Dermis blood vessel endothelial cell (primary cell): ENCODE measurements at places on chromosomes 12 and 14.

GRCh38 chr12:64714551-64714968 lies 44.6 kb downstream of the GNS start:
- no peak for DNase-seq

GRCh38 chr12:29869946-29870345 lies 86.2 kb upstream of the TMTC1 start:
- DNase-seq, result no peak

GRCh38 chr12:65162609-65163008 lies 6.8 kb upstream of the LEMD3 start:
- no peak for DNase-seq

DNA sequence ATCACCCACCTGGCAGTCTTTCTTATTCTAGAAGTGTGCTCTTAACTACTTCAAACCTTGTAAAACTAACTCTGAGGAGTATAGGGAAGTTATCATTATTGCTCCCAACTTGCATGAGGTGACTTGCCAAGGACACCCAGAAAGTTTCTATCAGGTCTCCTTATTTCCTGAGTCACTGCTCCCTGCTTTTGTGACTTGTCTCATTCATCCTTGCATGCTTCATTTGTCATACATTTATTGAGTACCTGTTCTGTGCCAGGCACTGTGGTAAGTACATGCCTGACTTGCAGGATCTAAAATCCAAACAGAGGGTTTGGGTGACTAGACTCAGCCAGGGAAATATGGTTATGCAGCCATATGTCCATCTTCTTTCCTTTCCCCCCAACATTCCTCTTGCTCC lies 25.5 kb downstream of the CFAP251 start:
- no peak for DNase-seq

GRCh38 chr12:98294051-98294805 lies 221.2 kb upstream of the TMPO start:
- no peak for DNase-seq

- peak; percentile 93 for DNase-seq
Observed at GRCh38 chr14:56579345-56580220, at the start of gene TMEM260. Gene TMEM260 (plus strand): TSS chr14:56579798. CDS start chr14:56579915, 117 bp downstream.

GRCh38 chr14:96363751-96364336 lies 518 bp downstream of the GSKIP start:
- peak; percentile 50 for DNase-seq

GRCh38 chr12:89350260-89350629 lies 2.1 kb downstream of the DUSP6 start:
- no peak for DNase-seq

- DNase-seq, result no peak
Observed at GRCh38 chr12:131751335-131751734, 40.4 kb downstream of the SFSWAP start.

DNA sequence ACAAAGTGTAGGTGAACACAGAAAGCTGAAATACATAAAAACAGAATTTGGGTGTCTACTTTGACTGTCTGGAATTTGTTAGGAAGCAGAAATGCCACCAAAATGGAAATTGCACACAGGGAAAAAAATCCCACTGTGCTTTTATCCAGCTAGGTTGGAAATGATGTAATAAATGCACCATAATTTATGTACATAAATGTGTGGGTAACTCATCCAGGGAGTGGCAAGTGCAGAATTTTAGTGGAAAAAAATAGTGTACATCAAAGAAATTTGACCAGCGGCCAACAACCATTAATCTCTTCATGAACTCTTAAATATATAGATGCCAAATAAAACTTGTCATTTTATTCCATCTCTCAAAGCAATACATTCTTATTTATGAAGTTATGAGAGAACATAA lies 105.6 kb downstream of the LLPH start:
- DNase-seq, result no peak

DNA sequence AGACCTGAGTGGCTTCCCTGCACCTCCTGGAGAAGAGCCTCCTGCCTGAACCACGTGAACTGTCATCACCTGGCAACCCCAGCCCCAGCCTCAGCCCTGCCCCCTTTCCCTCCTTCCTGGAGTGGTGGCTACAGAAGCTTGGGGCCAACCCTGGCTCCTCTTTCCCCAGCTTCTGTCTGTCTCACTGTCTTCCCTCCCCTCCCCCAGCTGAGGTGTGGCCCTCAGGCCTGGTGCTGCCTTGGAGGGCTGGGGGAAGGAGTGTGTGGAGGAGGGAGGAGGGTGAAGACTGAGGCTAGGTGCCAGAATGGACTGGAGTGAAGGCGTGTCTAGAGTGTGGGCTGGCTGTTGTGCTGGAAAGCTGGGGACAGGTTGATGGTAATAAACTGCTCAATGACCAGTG lies 9.7 kb downstream of the NFATC4 start:
- no peak for DNase-seq

GRCh38 chr12:25761356-25761755 lies 197.1 kb upstream of the RASSF8 start:
- DNase-seq, result no peak

GRCh38 chr14:100849115-100849781 lies 23.3 kb downstream of the MEG3 start:
- no peak for DNase-seq

DNA sequence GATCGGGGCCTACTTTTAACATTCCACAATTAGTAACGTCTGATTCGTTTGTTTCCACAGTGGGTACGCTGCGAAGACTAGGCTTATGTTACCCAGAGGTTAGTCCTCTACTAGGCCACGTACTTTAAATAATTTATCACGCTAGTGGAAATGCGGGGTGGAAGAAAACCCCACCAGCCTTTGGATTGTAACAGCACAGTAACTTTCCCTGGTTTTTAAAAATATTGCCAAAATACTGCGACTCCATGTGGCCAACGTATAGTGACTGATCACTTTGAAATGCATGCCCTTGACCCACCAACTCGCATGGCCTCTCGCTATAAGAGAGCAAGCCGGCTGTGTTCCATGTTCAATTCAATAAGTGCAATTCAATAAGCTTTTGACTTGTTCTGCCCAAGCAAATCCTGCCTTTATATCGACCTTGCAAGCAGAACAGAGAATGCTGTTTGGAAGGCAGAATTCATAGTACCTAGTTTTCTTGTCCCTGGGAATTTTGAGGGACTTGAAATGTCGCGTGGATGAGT lies 882 bp upstream of the GTF2A1 start:
- DNase-seq, result no peak

DNA sequence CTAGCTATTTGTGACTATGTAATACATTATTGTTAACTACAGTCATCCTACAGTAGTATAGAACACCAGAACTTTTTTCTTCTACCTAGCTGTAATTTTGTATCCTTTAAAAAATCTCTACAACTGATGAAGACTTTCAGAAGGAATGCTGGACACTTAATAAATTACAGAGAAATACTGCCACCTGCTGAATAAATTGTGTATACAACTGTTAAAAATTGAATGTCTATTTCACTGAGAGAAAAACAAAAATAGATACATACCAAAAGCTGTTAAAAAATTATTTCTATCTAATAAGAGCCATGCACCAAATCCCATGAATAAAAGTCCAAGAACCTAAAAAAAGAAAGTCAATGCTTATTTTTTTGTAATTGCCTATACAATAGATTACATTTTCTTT lies 6.6 kb downstream of the TSPAN19 start:
- peak; percentile 39 for DNase-seq

GRCh38 chr12:6198556-6198955 lies 1.6 kb upstream of the CD9 start:
- no peak for DNase-seq

GRCh38 chr12:98355933-98356332 lies 159.5 kb upstream of the TMPO start:
- no peak for DNase-seq

DNA sequence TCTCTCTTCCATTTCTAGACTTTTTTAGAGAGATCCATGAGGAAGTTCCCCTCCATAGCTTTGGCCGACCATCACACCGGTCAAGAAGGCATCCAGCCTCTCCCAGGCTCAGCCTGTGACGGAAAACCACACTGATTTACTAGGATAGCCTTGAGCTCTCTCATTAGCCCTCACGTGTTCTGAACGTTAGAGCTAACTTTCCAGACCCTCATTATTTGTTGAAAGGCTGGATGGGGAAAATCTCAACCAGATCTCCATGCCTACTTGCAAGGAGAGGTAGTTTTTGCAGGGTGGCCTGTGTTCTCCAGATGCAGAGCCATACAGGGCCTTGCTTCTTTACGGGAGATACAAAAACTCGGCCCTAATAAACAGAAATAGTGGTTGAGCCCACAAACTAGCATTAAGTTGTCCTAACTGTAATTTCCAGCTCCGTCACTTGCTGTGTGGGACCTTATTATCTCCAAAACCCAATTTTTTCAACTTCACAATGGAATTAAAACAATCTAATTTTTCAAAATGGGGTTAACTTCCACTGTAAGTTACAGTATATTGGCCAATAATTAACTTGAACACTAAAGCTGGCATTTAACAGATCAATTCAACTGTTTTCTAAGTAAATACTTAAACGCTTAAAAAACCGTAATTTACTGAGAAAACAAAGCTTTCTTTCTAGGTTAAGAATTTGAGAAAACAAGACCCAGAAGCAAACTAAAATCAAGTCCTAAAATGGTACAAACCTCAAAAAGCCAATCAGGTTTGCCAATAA lies 65.3 kb downstream of the KLHL28 start:
- no peak for DNase-seq

- no peak for DNase-seq
Observed at GRCh38 chr12:53944907-53945847, 6.5 kb downstream of the HOXC13 start.

- no peak for DNase-seq
Observed at GRCh38 chr12:100656141-100656540, 82.7 kb downstream of the GAS2L3 start.

- no peak for DNase-seq
Observed at GRCh38 chr12:91952916-91953315, 192.7 kb downstream of the BTG1 start.

DNA sequence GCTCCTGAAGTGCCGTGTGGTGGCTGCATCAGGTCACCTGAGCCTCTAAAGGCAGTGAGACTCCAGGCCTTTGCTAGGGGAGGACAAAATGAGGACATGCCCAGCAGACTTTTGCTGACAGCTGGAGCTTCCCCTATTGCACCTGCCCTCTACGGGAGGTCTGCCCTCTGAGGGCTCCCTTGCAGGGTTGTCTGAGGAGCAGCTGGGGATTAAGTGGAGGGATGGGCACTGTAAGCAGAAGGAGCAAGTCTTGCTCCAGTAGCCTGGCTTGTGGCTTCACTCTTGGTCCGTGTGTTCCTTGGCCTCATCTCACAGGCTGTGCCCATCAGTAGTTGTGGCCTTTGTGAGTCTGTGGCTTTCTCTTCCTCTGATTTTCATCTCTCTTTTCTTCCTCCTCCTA lies 66.9 kb upstream of the NRXN3 start:
- DNase-seq, result no peak

DNA sequence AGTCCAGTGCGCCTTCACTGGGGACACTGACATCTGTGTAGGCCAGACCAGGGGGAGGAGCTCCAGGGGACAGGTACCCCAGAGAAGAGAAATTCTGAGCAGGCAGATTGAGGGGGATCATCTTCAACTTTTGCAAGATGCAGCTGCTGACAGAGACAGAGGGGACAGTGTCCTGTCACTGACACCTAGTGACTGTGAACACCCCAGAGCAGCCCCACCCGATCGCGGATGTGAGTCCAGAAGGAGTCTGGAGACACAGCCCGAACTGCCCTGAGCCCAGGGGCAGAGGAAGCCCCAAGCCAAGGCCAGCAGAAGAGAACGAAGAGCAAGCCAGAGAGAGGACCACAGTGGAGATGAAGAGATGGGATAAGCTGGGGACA lies 21.7 kb upstream of the LRTM2 start:
- DNase-seq, result no peak

GRCh38 chr12:52442600-52443061 lies 8.5 kb upstream of the KRT75 start:
- DNase-seq, result no peak

GRCh38 chr12:117403586-117404139 lies 42.2 kb upstream of the NOS1 start:
- DNase-seq, result no peak

- DNase-seq, result no peak
Observed at GRCh38 chr12:53332744-53333143, 3.4 kb downstream of the SP7 start.

GRCh38 chr14:46573498-46573897 lies 78.1 kb downstream of the RPL10L start:
- no peak for DNase-seq

DNA sequence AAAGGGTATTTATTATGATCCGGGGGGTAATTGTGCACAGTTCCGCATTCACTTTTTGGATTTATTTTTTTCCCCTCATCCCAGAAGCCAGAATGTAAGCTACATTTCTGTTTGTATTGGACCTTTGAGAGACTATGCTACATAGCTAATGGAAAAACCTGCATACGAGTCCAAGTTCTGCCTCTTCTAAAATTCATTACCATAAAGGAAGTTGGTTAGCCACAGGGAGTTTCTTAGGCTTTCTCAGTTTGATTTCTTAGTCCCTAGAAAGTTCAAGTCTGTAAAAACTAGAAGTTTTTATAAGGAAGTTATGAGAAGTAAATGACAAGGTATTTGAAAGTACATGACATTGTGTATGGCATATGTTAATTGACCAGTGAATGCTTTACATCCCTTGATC lies 138.7 kb downstream of the PDE3A start:
- no peak for DNase-seq

- DNase-seq, result no peak
Observed at GRCh38 chr12:51405801-51406207, 14.6 kb upstream of the GALNT6 start.

GRCh38 chr14:76986231-76986565 lies 42.3 kb downstream of the IRF2BPL start:
- DNase-seq, result no peak

GRCh38 chr12:130792821-130793553 lies 46.1 kb downstream of the STX2 start:
- DNase-seq, result no peak

- DNase-seq, result no peak
Observed at GRCh38 chr12:99386907-99387306, 260.6 kb upstream of the GARIN6 start.

GRCh38 chr12:113302886-113303640 lies 31.8 kb downstream of the SLC8B1 start:
- peak; percentile 25 for DNase-seq

- peak; percentile 87 for DNase-seq
Observed at GRCh38 chr12:54370171-54370730, 6.0 kb upstream of the GPR84 start.

GRCh38 chr14:44897845-44898151 lies 63.9 kb downstream of the KLHL28 start:
- peak; percentile 72 for DNase-seq

GRCh38 chr12:2144951-2145350 lies 92.2 kb downstream of the CACNA1C start:
- DNase-seq, result no peak

- DNase-seq, result peak; percentile 46
Observed at GRCh38 chr12:41014643-41015020, 173.5 kb upstream of the PDZRN4 start.

DNA sequence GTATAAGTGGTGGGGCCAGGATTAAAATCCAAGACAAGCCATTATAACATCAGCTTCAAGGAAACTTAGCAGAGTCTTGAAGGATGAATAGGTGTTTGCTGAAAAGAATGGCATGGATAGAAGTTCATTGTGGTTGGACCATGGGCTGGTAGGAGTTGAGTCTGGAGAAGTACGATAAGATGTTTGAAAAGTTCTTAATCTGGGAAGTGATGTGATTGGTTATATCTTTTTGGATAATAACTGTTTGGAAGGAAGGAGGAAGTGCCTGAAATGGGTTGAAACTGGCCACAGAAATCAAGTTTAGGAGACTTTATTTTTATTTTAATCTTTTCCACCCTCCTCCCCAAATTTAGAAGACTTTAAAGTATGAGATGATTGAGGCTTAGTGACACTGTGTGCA lies 4.9 kb downstream of the DENR start:
- no peak for DNase-seq

GRCh38 chr12:46717868-46718267 lies 107.9 kb downstream of the SLC38A4 start:
- DNase-seq, result no peak

GRCh38 chr12:97006585-97006984 lies 99.5 kb downstream of the NEDD1 start:
- DNase-seq, result no peak
